ENCODE measurements at places on chromosomes 1 and 21. TPM values are rescaled to one million over a fixed set of nuclear protein-coding genes. Genes with fewer than 3 reads are reported as not detected.

ADORA1 gene
- 4.1 TPM for total RNA-seq

A3GALT2 gene
- total RNA-seq = not detected

FCRLA gene
- total RNA-seq = 0.32 TPM

OR2AK2 gene
- not detected for total RNA-seq
